Activated CD4-positive, alpha-beta memory T cell treated with anti-CD3 and anti-CD28 coated beads for 36 hours (primary cell): ENCODE measurements at places on chromosomes 12 and 14. TPM values are rescaled to one million over a fixed set of nuclear protein-coding genes. Genes with fewer than 3 reads are reported as not detected.

ADAMTS20 gene
- total RNA-seq: not detected

DDX55 gene
- total RNA-seq: 44.0 TPM

TGM1 gene
- total RNA-seq: 3.7 TPM

- DNase-seq: no peak
Measured at GRCh38 chr14:23359167-23359626, 5.8 kb downstream of the EFS start.

- peak; percentile 51 for DNase-seq
Measured at GRCh38 chr14:21940887-21941856, 267.6 kb upstream of the OR4E1 start.

DNA sequence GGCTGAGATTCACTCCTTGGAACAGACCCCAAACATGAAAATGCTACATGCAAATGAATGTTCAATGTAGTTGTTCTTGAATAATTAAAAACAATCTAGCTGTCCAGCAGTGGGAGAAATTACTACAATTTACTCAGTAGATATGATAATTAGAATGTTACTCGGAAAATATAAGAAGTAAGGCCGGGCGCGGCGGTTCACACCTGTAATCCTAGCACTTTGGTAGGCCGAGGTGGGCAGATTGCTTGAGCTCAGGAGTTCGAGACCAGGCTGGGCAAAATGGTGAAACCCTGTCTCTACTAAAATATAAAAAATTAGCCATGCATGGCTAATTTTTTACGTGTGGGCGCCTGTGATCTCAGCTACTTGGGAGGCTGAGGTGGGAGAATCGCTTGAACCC lies 15.3 kb upstream of the PTGER2 start:
- DNase-seq: no peak
